ENCODE measurements at places on chromosomes 16 and 17.

- no peak for DNase-seq
These were observed 25.6 kb downstream of the WIPI1 start for GRCh38 chr17:68431661-68432071.

DNA sequence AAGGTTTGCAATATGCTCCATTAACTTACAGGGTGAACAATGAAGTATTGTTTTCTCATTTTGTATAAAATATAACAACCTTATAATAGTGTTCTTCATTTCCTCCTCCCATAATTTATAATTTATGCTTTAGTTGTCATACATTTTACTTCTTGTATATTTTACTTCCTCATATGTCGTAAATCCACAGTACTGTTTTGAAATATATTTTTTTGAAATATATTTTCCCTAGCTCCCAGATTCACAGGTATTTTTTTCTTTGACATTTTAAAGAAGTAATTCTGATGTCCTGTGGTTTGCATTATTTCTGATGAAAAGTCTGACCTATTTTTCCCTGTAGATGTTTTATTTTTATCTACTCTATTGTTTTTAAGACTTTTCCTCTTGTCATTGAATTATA lies 52.7 kb downstream of the VMP1 start:
- DNase-seq = no peak

DNA sequence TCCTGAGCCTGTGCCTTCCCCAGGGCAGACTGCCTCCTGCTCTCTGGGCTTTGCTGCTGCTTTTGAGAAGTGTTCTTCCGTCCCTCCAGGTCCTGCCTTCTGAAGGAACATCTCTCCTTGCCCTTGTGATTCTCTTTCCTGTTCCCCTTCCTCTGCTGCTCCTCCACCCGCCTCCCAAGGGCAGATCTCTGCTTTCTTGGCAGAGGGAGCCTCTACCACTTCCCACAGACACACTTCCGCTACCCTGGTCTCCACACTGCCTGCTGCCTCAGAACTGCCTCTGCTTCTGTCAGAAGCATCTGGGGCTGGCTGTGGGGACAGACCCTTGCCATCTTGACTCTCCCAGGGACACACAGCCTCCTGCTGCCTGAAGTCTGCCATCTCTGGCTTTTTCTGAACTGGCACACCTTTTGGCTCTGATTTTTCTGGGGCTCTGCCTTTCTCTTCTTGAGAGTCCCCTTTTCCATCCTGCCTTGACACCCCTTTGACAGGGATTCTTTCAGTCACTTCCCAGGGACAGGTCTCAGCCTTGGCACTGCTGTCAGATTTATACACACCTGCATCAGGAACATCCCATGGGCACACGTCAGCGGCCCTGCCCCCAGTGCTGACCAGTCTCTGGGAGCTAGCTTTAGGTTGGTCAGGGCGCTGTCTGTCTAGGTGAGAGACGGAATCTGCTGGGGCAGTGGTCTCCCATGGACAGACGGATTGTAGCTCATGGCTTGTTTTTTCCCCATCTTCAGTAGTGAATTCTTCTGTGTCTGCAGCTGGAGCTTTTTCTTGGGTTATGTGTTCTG lies 16.6 kb downstream of the GPR179 start:
- no peak for DNase-seq

GRCh38 chr17:40675905-40676304 lies 10.9 kb upstream of the KRT222 start:
- DNase-seq = no peak

GRCh38 chr16:87000001-87000400 lies 317.2 kb downstream of the C16orf95 start:
- DNase-seq = no peak

- no peak for DNase-seq
These were observed 1.5 kb downstream of the RRAD start for GRCh38 chr16:66923866-66924265.

- no peak for DNase-seq
These were observed 61.7 kb upstream of the MRC2 start for GRCh38 chr17:62565817-62566216.

- no peak for DNase-seq
These were observed 137.7 kb downstream of the TMEM132E start for GRCh38 chr17:34717092-34717491.

- DNase-seq = no peak
These were observed 80.0 kb downstream of the ANKRD11 start for GRCh38 chr16:89410322-89410721.

DNA sequence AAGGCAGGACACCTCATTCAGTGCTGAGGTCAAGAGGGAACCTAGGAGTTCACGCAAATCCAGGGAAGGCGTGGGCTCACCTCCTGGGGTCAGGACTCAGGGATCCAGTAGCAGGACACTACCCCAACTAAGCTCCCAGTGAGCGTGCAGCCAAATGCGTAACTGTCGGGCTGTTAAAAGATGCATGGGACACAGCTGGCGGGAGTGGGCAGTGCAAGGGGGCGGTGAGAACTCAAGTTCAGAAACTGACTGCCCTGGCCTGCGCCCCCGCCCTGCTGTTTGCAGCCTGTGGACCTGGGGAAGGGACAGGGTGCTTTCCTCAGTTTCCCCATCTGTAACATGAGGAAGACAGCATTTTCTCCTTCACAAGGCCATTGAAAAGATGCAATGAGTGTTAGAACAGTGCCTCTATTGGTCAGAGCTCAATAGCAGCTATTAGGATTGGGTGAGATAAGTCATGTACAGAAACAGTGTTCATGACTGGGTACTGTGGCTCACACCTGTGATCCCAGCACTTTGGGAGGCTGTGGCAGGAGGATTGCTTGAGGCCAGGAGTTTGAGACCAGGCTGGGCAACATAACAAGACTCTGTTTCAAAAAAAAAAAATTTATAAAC lies 20.2 kb downstream of the CDIPT start:
- DNase-seq = no peak

DNA sequence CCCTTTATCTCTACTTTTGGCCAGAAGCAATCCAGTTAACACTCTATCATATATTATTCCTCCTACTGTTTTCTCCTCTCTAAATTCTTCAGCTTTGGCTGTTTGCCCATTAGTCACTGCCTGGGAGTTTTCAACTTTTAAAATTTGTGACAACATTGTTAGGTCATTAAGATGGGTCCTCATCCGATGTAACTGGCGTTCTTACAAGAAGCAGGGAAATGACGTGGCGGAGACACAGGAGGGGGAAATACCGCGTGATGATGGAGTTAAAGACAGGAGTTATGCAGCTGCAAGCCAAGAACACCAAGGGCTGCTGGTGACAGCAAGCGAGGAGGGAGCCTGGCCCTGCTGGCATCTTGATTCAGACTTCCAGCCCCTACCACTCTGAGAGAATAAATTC lies 34.8 kb upstream of the CPHXL start:
- no peak for DNase-seq

DNA sequence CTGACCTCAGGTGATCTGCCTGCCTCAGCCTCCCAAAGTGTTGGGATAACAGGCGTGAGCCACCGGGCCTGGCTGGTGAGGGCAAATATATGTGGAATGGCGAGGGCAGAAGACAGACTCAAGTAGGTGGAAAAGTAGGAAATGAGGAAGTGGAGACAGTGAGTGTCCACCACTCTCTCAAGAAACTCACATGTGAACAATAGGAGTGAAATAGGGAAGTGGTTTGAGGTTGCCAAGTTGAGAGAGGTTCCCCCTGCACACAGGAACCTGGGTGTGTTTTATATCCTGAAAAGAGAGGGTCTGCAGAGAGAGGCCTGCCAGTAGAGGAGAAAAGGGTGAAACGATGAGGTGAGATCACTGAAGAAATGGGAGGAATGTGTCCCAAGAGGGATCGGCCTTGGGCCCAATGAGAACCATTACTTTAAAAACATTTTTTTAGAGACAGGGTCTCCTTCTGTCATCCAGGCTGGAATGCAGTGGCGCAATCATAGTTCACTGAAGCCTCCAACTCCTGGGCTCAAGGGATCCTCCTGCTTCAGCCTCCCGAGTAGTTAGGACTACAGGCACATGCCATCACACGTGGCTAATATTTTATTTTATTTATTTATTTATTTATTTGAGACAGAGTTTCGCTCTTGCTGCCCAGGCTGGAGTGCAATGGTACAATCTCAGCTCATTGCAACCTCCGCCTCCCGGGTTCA lies 17.1 kb upstream of the CORO1A start:
- DNase-seq = no peak

- no peak for DNase-seq
These were observed 196.4 kb downstream of the SPECC1 start for GRCh38 chr17:20205609-20206008.

DNA sequence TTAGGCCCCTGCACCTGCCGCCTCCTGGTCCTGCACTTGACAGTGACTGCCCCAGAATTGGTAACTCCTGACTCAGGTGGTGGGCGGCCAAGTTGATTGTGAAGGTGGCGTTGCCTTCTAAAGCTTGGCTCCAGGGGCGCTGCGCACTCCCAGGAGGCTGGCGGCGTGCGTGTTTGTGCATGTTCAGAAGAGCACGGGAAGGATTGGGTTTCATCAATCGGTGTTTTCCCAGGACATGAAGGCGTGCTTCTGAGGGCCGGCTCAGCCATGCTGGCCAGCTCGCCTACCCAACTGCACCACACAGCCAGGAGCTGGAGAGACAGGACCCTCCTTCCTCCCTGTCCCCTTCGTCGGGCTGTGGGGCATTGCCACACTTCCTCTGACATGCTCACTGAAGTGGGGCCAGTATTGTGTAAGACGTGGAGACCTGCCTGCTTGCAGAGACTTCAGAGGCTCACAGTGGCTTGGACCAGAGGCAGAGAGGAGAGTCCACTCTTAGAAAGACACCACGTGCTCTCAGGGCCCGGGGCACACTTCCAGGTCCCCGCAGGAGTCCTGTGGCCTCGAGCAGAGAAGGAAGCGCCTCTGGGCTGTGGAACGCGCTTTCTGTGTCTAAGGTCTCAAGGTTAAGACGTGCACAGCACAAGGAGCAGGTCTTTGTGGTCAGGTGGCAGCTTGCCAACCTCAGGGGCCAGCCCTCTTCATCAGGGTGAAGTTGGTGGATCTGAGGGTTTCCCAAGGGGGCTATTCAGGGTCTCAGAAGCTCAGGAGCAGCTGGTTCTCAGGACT lies 2.8 kb downstream of the RAB40C start:
- DNase-seq = no peak

- DNase-seq = peak; percentile 22
These were observed 37.3 kb upstream of the ABR start for GRCh38 chr17:1217089-1217385.

DNA sequence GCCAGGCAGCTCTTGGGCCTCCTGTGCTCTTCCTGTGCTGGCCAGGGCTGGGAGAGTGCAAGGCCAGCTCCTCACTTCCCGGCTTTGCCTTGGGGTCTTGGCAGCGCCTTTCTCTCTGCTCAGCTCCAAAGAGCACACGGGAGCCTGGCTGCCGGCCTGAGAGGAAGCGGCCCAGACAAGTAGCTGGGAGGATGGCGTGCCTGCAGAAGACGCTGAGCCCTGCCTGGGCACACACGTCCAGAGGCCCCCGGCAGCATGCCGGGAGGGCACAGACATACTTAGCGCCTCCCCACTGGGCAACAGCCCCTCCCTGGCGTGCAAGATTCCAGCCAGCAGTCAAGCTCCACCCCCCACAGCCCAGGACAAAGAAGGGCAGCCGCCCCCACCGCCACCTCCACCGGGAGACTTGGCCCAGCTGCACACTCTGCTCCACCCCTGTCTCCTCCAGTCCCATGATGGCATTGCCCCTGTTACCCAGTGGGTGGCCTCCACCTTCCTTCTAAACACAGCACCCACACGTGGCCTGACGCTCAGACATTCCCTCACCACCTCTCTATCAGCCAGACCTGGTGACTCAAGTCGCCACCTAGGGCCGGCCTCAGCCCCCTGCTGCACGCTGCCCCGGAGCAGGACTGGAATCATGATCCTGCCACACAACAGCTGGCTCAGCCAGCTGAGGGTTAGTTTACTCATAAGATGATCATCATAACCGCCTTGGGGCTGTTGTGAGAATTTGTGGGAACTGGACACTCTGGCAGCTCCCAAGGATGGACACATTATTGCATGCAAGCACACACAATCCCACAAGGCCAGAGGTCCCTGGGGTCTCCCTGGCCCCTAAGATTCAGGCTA lies 12.4 kb downstream of the SGCA start:
- DNase-seq = peak; percentile 95

- peak; percentile 9 for DNase-seq
These were observed 1469.8 kb downstream of the CDH11 start for GRCh38 chr16:63652091-63652490.

- DNase-seq = no peak
These were observed 63.0 kb upstream of the LRRC37A3 start for GRCh38 chr17:64982139-64982915.

- DNase-seq = peak; percentile 92
These were observed 137.9 kb downstream of the CDH11 start for GRCh38 chr16:64983963-64984362.

GRCh38 chr16:24257958-24258357 lies 1.8 kb downstream of the CACNG3 start:
- DNase-seq = no peak

GRCh38 chr16:67943619-67944504 lies at the start of gene LCAT:
Gene LCAT (minus strand): TSS chr16:67944120. CDS start chr16:67944101, 19 bp downstream.
- no peak for DNase-seq

DNA sequence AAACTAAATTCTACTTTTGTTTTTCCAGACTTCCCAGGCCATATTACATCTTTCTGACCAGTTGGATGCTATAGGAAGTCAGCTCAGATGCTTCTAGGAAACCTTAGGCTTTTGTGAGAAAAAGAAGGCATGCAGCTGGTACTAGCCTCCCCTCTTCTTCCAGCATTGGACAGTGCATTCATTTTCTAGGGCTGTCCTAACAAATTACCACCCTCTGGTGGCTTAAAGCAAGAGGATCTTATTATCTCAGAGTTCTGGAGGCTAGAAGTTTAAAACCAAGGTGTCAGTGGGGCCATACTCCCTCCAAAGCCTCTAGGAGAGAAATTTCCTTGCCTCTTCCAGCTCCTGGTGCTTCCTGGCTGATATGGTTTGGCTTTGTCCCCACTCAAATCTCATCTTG lies 467.8 kb downstream of the SLC39A11 start:
- no peak for DNase-seq

- DNase-seq = no peak
These were observed 438.0 kb upstream of the PMFBP1 start for GRCh38 chr16:72609933-72610332.

DNA sequence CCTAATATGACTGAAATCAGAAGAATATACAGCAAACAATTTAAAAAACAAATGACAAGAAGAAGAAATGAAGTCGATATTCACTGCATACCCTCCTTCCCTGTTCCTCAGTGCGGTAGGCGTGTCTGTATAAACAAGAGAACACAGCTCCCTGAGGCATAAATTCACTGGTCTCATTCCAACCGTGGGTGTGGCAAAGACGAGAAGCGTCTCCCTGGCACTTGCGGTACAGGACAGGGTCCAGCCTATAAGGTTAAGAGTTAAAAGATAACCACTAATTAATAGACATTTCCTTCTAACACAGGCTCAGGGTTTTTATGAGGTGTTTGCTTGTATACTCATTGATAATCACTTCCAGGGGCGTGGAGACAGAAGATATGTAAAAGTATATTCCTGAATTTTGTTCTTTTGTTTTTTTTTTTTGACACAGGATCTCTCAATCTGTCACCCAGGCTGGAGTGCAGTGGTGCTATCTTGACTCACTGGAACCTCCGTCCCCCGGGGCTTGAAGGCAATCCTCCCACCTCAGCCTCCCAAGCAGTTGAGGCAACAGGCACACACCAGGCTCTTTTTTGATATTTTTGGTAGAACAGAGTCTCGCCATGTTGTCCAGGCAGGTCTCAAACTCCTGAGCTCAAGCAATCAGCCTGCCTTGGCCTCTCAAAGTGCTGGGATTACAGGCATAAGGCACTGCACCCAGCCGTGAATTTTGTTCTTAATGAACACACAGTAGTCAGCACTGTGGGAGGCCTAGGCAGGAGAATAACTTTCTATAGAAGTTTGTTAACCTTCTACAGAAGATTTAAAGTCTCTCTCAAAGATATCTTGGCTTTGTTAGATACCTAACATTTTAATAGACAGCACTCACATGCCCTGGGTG lies 59.1 kb upstream of the CLEC18B start:
- DNase-seq = no peak
